ENCODE measurements at places on chromosomes 4 and X.

- DNase-seq = no peak
Observed at GRCh38 chrX:113389846-113390245, 549.2 kb upstream of the AMOT start.

GRCh38 chr4:118586357-118586790 lies 98.8 kb upstream of the METTL14 start:
- no peak for DNase-seq

DNA sequence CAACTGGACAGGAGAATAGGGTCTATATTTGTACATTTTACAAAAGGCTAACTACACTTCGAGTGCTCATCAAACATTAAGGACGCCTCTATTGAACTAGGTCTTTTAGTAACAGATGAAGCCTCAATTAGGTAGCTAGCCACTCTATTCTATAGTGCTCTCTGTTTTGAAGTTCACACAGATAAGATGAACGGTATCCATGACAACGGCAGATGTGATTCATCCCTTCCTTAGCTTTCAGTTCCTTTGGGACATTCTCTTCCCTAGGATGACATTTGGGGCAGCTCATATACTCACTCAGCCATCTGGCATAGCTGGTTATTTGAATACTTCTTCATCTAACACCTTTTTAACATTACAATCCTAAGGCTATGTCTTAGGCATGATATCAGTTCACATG lies 62.4 kb upstream of the WDFY3 start:
- no peak for DNase-seq

- peak; percentile 74 for DNase-seq
Observed at GRCh38 chrX:119118780-119119395, 8.7 kb downstream of the KIAA1210 start.

- DNase-seq = no peak
Observed at GRCh38 chrX:111265486-111265885, 4.8 kb downstream of the CAPN6 start.

DNA sequence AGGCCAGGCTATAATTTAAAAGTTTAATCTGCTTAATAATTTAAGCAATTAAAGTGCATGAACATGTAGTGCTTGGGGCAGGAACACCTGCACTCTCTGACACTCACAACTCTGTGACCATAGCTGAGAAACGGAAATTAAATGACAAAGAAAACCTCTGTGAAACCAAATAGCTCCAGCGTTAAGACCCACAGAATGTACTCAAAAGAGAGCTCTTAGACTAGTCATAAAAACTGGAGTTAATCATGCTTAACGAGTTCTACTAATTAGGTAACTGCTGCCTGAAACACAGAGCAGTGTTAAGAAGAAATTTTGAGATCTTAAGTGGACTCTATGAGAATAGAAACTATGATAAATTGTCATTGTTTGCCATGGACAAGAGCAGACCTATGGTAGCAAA lies 174.4 kb upstream of the SPIN4 start:
- no peak for DNase-seq

DNA sequence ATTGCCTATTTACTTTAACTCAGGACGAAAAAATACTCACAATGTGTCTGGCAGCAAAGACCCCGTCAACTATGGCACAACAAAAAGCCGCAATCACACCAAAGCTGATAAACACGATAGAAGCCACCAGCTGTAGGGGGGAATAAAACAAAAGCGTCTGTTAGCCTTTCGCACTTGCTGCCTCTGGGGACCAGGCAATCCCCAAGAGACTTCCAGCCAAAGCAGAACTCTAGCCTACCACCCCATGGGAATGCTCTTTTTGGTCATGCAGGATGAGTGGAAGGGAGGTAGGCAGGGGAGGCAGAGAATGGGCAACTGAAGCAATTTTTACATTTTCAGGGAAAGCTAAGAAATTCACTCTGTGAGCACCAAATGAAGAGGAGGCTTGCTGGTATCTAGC lies 20.1 kb downstream of the TMEM255A start:
- DNase-seq = no peak

- no peak for DNase-seq
Observed at GRCh38 chrX:135346975-135347374, 37.7 kb downstream of the ETDC start.

DNA sequence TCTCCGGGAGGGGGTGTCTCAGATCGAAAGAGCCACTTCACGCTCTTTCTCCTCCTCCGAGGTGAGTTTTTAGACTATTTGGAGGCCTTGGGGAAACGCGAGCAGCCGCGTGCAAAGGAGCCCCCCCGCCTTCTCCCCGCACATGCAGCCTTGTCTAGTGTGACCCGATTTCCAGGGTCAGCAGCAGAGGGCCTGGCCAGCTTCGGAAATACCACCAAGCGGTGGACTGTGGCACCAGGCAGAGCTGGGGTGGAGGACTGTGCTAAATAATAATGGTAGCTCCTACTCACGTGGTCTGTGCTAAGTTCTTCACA lies 79.3 kb upstream of the BCOR start:
- DNase-seq = no peak

GRCh38 chr4:70927502-70928137 lies 25.5 kb downstream of the MOB1B start:
- DNase-seq = no peak

DNA sequence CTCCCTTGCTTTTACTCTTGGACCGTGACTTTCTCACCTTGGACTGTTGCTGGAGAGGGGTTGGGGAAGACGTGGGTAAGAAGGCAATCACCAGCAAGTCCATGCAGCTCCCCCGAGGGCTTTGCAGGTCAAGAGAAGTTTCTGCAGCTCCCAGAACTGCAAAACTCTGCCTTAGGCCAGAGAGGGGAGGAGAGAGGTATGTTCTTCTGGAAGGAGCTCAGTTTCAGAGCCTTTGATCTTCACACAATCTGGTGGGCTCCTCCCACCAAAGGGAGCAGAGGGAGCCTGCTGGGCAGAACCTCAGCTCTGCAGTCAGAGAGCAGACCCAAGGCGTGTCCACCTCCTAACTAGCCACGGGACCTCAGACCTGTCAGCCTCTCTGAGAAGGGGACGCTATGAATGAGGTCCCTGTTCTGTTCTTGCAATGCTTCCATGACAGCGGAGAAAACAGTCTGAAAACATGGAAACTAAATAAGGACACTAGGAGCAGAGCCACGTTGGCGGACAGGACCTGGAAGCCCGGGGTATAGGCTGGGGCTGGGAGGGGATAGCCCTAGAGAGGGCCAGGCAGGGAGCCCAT lies 92.8 kb downstream of the EVC2 start:
- DNase-seq = no peak

Measured in WTC11 (cell line).